Eye (tissue), 1 donor: ENCODE measurements at places on chromosomes 4 and X.
A peak's percentile ranks its signal among the peaks of the same experiment; 100 is the strongest.

DNA sequence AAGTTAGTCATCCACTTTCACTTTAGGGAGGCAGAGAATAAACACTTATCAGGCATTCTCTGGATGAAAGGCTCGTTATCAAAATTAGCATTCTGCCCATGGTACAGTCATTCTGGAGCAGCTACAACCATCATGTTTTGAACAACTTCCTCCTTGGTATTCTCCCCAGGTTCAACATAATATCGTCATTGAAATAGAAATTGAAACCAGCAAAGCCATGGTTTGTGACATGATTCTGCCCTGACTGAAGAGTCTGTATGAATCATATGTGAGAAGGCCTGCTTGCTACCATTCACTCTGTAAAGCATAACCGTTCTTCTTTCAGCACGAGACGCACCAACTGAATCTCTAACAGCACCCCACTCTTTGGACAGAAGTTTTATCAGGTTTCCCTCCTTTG, 127.5 kb upstream of the RADX start:
- no peak for DNase-seq

DNA sequence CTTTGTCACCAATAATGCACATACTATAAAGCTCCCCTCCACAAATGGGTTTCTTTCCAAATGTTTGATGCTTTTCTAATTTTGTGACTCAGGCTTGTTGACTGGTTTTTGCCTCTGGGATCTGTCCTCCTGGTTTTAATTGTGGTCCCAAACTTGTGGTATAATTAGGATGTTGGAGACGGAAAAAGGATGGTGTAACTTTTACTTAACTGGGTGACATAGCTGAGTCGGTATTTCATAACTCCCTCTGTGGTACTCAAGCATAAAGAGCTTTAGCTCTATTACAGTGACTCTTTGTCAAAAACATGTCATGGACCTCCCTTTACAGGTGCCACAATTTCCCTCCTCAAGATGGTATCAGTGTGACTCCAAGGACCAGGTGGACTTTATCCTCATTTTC, 119.7 kb upstream of the RBPJ start:
- DNase-seq: no peak

DNA sequence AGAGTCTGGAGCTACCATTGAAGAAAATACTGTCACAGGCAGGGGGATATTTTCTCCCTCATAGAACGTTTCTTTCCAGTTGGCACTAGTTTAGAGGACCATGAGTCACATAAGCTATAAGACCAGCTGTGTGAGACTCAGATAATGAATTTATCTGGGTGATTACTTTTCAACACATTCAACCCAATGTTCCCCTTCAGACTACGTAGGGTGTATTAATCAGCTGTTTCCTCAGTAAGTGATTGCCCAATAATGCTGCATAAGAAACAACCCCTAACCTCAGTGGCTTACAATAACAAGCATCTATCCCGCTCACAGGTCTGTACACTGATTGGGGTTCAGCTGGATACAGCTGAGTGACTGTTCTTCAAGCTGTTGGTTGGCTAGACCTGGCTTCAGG, 38.1 kb downstream of the CBLL2 start:
- DNase-seq: no peak

DNA sequence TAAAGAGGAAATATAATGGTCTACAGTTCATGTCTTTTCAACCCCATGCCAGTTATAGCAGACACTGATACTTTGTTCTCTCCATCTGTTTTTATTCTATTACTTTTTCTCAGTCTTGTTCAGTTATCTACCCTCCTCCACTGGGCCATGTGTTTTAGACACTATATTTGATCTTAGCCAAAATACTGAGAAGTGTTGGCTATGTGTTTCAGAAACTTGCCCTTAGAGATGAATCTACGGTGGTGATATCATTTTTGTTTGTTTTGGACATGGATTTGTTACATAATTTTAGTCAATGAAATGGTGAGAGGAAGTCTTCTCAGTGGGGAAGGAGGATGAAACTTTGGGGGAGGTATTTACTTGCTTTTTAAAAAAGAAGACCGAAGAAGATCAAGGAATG, 211.5 kb upstream of the DDX53 start:
- no peak for DNase-seq

DNA sequence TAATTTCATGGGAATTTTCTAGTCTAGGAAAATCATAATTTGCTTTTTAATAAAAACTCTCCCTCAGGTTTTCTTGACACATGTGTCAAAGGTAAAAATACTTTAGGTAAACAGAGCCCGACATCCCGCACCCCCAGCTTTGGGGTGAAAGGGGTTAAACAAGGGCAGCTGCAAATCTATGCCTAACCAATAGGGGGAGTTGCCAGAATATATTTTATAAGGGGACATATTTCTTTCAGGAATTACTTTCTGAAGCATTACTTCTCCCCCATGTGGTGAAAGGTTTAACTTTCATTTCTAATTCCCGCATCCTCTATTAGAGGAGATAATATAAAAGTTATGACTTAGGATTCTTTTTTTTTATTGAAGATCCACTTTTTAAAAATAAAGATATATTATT, 53.9 kb upstream of the HEPH start:
- DNase-seq: peak; percentile 0

DNA sequence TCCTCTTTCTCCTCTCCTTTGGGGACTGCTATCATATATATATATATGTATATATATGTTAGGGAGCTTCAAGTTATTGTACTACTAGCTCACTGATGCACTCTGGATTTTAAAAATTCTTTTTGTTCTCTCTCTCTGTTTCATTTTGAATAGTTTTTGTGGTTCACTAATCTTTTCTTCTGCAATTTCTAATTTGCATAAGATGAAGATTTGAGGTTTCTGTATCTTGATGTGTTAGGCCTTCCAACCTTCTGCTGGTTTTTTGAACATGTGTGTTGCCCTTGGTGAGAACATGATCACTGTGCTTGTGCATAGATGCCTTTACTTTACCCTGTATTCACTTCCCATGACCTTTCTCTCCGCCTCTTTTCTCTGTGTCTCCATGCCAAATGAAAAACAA, 7.8 kb upstream of the ZNF718 start:
- no peak for DNase-seq
